ENCODE measurements at places on chromosomes 4 and X.

GRCh38 chr4:78691334-78691754, 84.8 kb upstream of the BMP2K start:
- no peak for DNase-seq

DNA sequence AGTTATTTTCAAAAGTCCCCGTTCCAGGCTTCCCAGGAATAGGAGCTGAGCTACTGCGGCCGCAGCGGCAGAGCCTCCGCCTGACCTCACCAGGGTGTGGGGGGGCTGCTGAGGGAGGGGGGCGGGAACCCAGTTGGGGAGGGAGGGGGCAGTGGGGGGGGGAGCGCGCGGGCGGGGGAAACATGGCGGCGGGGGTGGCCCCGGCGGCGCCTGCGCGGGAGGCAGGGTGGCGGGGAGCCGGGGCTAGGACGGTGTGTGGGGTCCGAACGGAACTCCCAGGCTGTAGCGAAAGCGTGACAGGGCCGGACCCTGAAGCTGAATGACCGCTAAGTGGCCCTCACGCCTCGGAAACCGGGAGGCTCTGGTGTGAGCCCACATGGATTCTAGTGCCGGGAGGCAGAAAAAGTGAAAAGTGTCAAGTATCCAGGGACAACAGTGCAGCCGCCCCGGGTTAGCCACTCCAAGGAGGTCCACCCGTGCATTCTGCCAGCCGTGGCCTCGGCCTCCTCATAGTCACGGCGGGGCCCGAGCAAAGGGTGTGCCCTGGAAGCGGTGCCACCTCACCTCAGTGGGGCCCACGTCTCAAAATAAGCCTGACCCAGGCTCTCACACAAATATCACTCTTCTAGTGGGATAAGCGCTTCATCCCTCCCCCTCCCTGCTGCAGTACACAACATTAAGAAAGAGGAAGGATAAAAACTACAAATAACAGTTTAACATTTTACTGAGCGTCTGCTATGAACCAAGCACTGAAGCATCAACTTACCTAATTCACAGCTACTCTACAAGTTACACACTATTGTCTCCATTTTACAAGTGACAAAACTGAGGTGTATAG, at the start of gene KLHL13:
Gene KLHL13, minus strand, starts transcription at position 98 of the 838 bp plus-strand sequence. CDS start 88,337 bp downstream, outside the sequence.
- DNase-seq: peak; percentile 0

DNA sequence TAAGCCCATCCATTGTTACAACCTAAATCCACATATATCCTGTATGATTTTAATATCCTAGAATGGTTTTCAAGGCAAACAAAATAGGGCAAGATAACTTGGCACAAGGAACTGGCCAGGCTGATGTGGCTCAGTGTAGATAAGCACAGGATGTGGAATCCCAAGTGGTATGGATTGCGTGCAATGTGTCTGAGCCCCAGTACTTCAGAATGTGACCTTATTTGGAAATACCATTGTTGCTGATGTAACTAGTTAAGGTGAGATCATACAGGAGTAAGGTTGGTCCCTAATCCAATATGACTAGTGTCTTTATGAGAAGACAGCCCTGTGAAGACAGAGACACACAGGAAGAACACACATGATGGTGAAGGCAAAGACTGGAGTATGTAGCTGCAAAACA, 72.4 kb downstream of the IL21 start:
- no peak for DNase-seq

DNA sequence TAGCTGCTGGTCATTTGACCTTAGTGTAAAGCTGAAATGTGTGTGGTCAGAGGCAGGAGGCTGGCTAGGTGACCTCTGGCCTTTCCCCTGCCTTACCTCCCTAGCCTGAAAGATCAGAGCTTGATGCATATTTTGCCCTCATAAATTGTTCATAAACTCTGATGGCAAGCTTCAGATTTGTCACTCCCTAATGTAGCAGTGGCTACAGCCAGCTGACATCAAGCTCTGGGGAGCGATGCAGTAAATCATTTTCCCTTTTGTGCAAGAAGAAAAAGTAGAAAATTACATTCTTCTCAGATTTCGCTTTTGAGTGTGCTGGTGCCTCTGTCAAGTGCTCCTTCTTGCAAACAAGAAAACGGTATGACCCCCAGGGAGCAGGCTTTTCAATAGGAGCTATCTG, 87.7 kb upstream of the MAGEA4 start:
- no peak for DNase-seq

DNA sequence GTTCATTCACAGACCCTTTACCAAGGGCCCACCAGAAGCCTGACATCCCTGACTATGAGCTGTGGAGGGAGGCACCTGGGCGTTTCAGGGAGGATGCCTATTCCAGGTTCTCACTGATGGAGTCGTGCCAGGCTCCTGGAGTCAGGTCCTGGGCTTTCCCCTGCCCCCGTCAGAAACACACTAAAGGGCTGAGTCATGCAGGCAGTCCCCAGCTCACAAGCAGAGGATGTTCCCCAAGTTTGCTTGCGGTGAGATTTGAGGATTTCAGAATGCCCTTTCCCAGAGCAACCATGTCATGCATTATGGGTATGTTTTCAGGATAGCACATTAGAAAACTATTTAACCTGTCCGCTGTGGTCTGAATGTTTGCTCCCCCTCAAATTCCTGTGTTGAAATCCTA, 45.2 kb downstream of the FHDC1 start:
- DNase-seq: no peak

DNA sequence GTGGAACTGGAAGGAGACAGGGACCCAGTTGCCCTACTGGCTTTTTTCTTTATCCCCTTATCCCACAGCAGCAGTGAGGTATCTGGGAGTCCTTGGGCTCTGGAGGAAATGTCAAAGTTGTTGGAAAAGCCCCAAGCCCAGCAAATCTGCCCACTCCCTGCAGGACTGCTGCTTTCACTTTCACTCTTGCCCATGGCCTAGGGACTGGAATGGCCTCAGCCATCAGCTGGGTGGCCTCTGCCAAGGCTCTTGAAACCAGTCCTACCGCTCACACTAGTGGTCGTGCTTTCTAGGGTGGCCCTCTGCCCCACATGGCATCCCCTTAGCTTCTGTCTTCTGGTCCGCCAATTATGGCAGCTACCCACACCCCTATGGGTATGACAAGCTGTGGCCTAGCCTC, 9.7 kb upstream of the RHOXF1 start:
- DNase-seq: no peak

DNA sequence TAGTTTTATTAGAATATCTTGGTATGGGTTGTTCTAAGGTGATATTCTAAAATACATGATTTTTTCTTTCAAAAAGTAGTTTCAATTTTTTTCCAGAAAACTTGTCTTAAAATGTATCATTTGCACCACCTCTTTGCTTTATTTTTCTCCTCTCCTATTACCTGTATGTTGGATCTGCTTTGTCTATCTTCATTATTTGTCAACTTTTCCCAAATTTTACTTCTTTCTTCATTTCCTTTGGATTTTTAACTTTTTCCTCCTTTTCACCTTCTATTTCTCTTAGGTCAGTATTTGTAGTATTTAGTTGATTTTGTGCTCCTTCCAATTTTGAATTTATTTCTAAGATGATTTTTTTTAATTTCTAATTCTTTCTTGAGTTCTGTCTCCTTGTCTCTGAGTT, 169.6 kb downstream of the APBB2 start:
- DNase-seq: no peak

GRCh38 chrX:143437439-143437838, 79.8 kb downstream of the SPANXN3 start:
- no peak for DNase-seq

All from activated T-cell treated with anti-CD3 and anti-CD28 coated beads for 1 hour (primary cell).